ENCODE measurements at places on chromosomes 3 and 15. TPM values are rescaled to one million over a fixed set of nuclear protein-coding genes. Genes with fewer than 3 reads are reported as not detected.

DNA sequence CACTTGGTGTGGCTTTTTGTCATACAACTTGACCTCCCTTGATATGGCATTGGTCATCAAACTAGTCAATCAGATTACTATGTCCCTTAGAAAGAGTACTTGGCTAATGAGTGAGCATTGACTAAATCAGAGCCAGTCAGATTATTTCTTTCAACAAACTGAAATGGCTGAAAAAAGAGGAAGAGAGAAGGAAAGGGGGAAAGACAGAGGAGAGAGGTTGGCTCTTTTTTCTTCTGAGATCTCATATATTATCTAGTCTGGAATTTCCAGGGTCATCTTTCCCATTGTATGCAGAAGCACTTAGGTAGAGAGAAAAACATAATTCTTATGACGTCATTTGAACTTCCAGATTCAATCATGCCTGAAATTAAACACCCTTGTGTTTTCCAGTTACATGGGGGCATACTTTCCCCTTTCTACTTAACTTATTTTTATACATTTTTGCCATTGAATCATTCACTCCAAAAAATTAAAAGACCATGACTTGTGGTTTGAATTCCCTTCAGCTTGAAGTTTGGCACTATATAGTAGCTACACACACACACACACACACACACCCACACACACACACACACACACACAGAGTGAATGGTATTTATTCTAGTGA is 387.8 kb downstream of the LSAMP start:
- no peak for DNase-seq

DNA sequence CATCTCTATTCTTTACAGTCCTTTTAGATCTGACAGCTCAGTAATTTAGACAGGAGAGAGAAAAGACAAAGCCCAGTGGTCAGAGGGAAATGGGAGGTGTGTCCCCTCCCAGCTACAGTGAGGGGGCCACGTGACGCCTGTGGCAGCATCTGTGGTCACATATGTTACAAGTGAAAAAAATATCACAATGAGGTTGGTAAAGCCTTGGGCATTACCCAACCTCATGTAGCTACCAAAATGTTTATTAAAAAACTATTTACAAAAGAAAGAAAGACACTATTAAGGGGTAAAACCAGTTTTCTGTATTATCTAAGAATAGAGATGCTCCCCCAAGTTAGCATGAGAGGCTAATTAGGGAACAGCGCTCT is 42.9 kb upstream of the PLCL2 start:
- no peak for DNase-seq

DNA sequence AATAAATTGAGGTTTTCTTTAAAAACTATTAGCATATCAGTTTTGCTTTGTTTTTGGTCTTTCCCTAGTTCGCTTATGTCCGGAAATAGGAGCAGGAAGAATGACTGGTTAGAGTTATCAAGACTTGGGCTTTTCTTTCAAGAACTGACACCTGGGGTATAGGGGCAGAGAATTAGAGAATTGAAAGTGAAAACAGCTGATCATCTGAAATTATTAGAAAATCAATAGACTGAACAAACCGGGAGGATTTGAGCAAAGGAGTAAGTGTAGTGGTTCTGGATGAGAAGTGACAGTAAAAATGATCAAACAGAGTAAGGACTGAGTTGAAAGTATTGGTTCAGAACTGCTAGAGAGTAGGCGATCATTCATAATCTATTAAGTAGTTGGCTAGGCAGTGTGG is 6.0 kb downstream of the MINDY2 start:
- DNase-seq, result no peak

- no peak for DNase-seq
Observed at GRCh38 chr3:18370672-18371071, 54.5 kb downstream of the SATB1 start.

DNA sequence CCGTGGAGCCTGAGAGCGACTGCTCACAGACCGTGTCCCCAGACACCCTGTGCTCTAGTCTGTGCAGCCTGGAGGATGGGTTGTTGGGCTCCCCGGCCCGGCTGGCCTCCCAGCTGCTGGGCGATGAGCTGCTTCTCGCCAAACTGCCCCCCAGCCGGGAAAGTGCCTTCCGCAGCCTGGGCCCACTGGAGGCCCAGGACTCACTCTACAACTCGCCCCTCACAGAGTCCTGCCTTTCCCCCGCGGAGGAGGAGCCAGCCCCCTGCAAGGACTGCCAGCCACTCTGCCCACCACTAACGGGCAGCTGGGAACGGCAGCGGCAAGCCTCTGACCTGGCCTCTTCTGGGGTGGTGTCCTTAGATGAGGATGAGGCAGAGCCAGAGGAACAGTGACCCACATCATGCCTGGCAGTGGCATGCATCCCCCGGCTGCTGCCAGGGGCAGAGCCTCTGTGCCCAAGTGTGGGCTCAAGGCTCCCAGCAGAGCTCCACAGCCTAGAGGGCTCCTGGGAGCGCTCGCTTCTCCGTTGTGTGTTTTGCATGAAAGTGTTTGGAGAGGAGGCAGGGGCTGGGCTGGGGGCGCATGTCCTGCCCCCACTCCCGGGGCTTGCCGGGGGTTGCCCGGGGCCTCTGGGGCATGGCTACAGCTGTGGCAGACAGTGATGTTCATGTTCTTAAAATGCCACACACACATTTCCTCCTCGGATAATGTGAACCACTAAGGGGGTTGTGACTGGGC is 7.3 kb downstream of the FAM131A start:
- no peak for DNase-seq

DNA sequence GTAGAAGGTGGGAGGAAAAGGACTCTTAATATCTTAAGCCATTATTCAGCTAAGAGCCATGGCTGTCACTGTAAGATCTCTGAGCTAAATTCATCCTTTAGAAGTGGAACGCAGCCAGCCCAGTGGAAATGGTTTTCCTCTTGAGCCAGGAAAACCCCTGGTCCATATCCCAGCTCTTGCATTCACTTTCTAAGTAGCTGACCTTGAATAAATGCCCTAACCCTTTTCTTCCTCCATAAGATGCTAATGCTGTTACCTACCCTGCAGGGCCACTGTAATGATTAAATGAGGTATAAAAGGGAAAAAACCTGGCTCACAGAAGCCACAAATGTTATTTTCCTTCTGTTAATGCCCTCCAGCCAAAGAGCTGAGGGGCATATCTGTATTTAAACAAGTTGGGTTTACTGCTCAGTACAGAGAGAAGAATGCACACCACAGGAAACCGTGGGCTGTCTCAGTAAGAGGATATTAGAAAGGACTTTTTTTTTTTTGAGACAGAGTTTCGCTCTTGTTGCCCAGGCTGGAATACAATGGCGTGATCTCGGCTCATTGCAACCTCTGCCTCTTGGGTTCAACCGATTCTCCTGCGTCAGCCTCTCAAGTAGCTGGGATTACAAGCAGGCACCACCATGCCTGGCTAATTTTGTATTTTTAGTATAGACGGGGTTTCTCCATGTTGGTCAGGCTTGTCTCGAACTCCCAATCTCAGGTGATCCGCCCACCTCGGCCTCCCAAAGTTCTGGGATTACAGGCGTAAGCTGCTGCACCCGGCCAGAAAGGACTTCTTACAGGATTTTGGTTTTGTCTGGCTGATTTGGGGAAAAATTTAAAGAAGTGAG is 6.8 kb downstream of the UBL7 start:
- no peak for DNase-seq

GRCh38 chr3:114147251-114147650 is 31.6 kb downstream of the DRD3 start:
- no peak for DNase-seq

GRCh38 chr3:195111319-195111705 is 159.6 kb downstream of the XXYLT1 start:
- DNase-seq, result no peak

GRCh38 chr3:45497963-45498362 is 96.6 kb upstream of the LIMD1 start:
- no peak for DNase-seq

GRCh38 chr3:36969540-36970432 is 23.1 kb downstream of the EPM2AIP1 start:
- DNase-seq, result peak; percentile 74

DNA sequence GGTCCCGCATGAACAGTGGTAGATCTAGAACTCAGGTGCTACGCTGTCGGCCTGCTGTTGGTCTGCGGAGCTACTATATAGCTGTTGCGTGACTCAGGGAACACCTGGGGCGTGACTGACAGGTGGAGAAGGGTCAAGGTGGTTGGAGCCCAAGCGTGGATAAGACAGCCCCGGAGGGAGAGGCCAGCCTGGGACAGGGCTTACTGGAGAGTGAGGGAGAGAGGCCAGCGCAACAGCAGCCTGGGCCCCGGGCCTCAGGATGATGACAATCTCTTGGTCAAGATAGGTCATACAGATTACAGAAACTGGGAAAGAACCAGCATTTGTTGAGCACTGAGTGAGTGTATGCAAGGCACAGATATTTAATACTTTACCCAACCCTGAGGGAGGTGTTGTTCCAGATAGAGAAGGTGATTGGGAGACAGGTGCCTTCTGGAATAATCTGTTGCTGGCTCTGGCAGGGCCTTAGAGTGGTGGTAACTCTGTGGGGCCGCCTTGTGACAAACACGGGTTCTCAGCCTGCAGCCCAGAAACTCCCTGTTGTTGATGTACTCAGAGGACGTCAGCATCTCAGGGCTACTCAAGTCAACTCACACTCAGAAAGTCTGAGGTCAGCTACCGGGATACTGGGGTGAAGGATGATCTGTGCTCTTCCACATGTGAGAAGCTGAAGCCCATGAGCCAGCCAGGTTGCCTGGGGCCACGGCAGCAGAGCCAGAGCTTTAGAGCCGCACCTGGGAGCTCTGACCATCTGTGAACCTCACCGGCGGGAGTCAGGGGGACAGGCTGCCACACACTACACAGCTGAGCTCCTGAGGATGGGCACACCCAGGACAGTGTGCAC is 265.4 kb upstream of the HES1 start:
- DNase-seq, result peak; percentile 80

GRCh38 chr3:48135552-48136495 is 52.4 kb downstream of the CDC25A start:
- no peak for DNase-seq

DNA sequence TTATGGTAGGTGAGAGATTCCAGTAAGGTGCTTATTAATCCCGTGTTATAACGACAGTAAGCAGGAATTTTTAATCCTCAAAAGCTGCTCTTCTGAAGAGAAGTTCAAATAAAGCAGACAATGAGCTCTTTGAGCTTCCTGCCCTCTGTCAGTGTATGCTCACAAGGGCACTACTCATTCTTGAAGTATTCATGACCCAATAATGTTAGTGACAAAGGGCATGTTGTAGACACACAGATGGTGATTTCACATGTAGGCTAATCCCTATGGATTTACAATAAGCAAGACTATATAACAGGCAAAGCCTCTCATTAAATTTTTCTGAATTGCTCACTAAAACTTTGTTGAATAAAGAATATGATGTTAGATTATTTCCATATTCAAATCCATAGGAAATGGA is 578.6 kb downstream of the RSL24D1 start:
- no peak for DNase-seq

GRCh38 chr3:54196360-54196991 is 74.1 kb downstream of the CACNA2D3 start:
- DNase-seq, result no peak

- no peak for DNase-seq
Observed at GRCh38 chr3:96209699-96210098, 604.7 kb upstream of the EPHA6 start.

DNA sequence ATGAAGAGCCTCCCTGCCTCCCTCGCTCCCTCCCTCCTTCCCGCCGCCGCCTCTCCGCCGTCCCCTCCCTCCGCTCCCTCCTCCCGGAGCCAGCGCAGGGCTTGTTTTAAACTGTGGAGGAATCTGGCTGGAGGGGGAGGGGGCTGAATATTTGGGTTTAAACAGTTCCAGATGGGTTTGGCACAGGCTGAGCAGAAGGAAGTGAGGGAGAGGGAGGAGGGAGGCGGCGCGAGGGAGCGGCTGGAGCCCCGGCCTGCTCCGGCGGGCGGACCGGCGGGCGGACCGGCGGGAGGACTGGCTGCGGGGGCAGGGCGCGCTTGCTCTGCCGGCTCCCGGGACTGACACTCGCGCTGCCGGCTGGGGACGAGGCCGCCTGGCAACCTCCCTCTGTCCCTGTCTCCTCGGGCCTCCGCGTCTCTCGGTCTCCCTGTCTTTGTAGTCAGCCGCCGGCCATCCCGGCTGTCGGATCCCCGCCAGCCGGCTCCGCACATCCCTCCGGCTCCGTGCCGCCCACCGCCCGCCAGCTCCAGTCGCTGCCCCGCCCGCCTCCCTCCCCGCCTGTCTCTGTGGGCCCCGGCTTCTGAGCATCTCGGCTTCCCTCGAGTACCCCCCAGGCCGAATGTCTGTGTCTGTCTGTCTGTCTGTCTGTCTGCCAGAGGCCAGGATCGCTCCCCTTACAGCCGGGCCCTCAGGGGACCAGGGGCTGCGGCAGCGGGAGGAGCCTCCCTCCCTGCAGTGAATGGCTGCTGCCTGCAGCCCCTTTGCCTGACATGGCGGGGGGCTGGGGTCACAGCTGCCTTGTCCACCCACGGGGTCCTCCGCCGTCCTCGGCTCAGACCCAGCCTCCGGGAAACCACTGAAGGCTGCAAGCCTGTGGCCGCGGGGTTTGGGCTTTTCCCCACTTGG is 7.6 kb downstream of the EPHB3 start:
- DNase-seq, result peak; percentile 95

- DNase-seq, result peak; percentile 94
Observed at GRCh38 chr3:141402476-141403171, 34.3 kb downstream of the ZBTB38 start.

DNA sequence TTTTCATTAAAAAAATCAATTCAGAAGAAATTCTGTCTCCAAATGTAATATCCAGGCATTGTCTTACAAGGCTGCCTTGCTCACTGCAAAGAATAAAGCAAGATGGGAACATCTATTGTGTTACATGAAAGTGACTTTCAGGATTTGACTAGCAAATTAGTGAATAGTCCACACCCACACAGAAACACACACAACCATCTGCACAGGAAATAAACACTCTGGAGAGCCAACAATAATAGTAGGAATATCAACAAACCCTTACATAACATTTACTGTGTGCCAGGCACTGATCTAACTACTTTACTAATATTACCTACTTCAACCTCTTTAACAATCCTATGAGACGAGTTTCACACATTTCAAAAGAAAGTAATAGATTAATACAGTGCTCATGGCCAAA is 28.9 kb upstream of the ZNF385D start:
- DNase-seq, result no peak

DNA sequence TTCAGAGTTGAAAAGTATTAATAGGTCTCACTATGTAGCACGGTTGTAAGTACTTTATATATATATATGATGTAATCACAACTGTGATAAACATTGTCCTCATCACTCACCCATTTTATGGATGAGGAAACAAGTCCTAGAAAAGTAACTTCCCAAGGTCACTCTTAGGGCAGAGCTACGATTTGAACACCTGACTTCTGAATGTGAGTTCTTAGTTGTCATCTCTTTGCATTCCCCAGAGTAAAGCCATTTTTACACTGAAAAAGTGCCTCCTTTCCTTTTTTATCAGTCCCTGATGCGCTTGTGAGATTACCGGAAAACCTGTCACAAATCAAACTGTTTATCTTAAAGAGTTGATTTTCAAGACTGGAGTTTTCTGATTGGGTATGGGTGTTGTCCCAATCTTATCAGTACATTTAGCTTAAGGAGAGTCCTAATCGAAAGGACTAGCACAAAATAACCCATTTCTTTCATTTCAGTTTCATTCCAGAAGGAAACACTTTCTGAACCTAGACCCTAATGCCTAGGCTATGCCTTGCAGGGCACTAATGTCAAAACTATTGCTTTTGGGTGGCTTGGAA is 2.3 kb upstream of the EDEM1 start:
- no peak for DNase-seq

Gene GXYLT2
- 6.8 TPM for total RNA-seq

Gene TAGLN3
- total RNA-seq, result not detected

Gene FAN1
- total RNA-seq, result 11.7 TPM

Gene CIDEC
- total RNA-seq, result 23.7 TPM

Gene P2RY1
- total RNA-seq, result 11.6 TPM

Gene PLA2G4E
- 52.9 TPM for total RNA-seq

Gene MITF
- total RNA-seq, result 22.9 TPM

Gene FANCD2OS
- not detected for total RNA-seq

All from lower leg skin (tissue), 4 donors.